ENCODE measurements at places on chromosomes 7 and 10.

- DNase-seq, result no peak
These were observed 19.5 kb upstream of the DLG5 start for GRCh38 chr10:77946084-77946483.

GRCh38 chr7:47179812-47180515, 401.9 kb downstream of the TNS3 start:
- DNase-seq, result peak; percentile 69

GRCh38 chr7:39624442-39624807, 1.1 kb downstream of the RALA start:
- DNase-seq, result peak; percentile 47

GRCh38 chr7:22843681-22844309, 21.1 kb upstream of the TOMM7 start:
- DNase-seq, result no peak

GRCh38 chr7:27115221-27116026, 12.9 kb upstream of the HOXA2 start:
- DNase-seq, result peak; percentile 95

DNA sequence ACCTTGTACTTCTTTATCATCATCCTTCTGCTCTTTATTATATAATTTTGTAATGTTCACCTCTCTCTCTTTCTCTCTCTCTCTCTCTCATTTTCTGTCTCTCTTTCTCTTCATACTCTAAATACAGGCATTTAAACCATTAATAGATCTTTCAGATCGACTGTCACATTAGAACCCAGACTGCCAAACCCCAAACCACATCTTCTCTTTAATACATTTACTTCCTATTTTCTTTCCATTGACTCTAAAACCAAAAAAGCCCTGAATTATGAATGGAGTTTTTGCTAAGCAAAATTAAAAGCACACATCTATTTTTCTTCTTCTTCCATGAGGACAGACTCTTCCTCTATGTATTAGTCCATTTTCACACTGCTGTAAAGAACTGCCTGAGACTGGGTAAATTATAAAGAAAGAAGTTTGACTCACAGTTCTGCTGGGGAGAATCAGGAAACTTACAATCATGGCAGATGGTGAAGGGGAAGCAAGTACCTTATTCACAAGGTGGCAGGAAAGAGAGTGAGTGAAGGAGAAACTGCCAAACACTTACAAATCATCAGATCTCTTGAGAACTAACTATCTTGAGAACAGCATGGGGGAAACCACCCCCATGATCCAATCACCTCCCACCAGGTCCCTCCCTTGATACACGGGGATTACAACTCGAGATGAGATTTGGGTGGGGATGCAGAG, 272.7 kb upstream of the MGMT start:
- no peak for DNase-seq

GRCh38 chr7:80779456-80779855, 139.4 kb downstream of the SEMA3C start:
- DNase-seq, result peak; percentile 61

- DNase-seq, result peak; percentile 41
These were observed 863 bp downstream of the CCNY start for GRCh38 chr10:35336921-35337823.

GRCh38 chr10:46293228-46293627, 6.4 kb downstream of the ANTXRL start:
- DNase-seq, result no peak

DNA sequence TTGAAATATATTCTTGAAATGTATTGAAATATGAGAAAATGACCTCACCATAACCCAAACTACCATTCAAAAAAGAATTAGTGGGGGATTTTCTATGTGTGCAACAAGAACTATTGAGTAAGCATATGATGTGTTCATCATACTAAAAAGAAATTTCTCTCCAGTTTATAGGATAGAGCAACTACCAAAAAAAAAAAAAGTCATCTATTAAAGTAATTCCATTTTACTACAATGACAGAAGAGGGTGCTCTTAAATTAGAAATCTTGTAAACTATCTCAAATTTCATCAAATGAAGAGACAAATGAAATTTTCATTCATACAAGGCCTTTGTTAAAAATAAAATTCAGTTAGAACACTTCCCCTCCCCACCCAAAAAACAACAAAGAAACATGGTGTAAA, 195.4 kb upstream of the PLXDC2 start:
- no peak for DNase-seq

GRCh38 chr10:122561212-122561611, 658 bp downstream of the DMBT1 start:
- peak; percentile 76 for DNase-seq

- peak; percentile 33 for DNase-seq
These were observed 125.1 kb downstream of the ADAM12 start for GRCh38 chr10:126263006-126263676.

DNA sequence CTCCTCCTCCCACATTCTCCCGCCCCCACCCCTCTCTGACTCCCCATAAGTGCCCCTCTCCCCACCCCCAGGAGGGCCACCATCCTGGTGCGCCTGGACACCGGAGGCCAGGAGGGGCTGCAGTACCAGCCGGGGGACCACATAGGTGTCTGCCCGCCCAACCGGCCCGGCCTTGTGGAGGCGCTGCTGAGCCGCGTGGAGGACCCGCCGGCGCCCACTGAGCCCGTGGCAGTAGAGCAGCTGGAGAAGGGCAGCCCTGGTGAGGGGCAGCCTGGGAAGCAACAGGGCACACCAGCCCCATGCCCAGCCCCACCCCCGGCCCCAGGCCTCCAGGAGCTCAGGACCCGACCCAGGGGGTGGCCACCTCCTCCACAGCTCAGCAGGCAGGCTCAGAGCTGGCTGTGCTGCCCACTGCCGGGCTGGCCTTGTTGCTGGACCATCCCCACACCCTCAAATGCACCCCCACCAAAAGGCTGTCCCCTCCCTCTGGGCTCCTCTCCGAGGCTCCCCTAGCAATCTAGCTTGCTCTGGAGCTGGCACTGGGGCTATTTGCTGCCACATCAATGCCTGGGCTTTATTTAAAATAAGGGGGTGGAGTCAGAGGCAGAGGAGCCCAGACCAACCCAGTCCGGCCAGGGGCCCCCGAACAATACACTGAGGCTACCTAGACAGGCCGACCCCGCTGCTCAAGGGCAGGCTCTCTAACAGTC, 14.8 kb downstream of the ATG9B start:
- no peak for DNase-seq

- no peak for DNase-seq
These were observed 227.8 kb downstream of the ARHGAP21 start for GRCh38 chr10:24495666-24496460.

DNA sequence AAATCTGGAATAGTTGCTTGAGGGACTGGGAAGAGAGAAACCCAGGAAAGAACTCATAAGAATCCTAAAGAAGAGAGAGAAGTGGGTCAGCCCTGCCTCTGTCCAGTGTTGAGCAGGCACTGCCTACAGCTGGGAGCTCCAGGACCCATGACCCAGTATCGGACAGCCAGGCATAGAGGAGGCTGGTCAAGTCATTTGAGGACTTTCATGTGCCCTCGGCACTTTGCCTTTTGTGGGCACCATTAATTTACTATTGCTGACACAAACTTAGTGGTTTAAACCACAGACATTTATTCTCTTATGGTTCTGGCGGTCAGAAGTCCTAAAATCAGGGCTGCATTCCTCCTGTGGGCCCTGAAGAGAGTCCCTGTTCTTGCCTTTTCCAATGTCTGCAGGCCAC, 60.3 kb downstream of the CPXM2 start:
- DNase-seq, result no peak

- no peak for DNase-seq
These were observed 76.8 kb upstream of the INSIG1 start for GRCh38 chr7:155220903-155221302.

GRCh38 chr7:106369352-106369751, 84.6 kb upstream of the NAMPT start:
- DNase-seq, result peak; percentile 74

GRCh38 chr10:32446536-32447406, 831 bp downstream of the CCDC7 start:
- DNase-seq, result peak; percentile 25

GRCh38 chr7:17304926-17305325, 6.5 kb downstream of the AHR start:
- DNase-seq, result peak; percentile 94

DNA sequence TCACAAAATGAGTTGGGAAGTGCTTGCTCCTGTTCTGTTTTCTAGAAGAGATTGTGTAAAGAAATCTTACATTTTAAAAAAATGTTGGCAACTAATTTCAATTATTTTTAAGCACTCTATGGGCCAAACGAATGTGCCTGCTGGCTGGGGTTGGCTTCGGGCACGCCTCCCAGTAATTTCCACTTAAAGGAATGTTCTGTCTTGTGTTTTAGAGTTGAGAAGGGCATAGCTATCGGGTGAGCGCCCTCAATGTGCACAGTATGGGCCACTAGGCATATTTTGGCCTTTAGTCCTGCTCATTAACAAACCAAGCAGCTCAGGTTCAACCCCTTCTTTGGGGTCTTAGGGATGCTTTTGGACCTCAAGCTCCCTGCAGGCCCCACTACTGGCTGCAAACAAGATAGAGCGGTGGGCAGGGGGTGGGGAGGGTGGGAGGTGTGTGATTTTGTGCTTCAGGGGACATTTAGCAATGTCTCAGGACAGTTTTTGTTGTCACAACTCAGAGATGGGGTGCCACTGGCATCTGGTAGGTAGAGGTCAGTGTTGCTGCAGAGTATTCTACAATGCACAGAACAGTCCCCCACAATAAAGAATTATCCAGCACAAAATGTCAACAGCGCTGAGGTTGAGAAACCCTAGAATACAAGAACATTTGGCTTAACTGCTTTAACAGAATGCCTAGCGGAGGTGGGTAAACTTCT, 40.7 kb downstream of the TACC2 start:
- no peak for DNase-seq

DNA sequence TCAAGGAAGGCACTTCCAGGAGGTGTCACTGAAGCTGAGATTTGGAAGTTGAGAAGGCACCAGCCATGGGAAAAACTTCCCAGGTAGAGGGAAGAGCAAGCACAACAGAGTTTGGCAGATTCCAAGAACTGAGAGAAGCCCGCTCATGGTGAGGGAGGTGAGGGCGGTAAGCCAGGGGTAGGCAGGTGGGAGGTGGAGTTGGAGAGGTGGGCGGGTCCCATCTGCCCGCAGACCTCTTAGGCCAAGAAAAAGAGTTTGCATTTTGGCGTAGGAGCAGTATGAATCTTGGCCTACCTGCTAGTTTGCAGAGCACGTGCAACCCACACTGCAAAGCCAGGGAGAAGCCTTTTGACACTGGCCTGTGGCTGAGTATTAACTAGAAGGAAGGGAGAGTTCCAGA, 18.8 kb downstream of the FRMPD2 start:
- DNase-seq, result no peak

DNA sequence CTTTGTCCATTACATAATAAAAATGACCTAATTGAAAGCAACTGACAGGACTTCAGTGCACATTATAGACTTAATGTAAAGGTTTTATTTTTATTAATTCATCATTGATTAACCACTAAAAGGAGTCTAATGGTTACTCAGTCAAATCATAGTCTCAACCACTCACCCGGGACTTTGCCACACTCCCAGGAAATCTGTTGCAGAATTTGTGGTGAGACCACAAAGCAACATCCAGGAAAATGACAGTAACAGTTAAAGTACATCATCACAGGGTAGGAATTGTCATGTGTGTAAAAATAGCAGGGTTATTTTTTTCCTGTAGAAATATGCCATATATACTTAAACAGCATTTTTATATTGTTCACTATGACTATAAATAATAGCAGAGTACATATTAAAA, 6.3 kb upstream of the HGF start:
- peak; percentile 36 for DNase-seq

GRCh38 chr7:23377134-23377533, 78.0 kb downstream of the MALSU1 start:
- peak; percentile 58 for DNase-seq

DNA sequence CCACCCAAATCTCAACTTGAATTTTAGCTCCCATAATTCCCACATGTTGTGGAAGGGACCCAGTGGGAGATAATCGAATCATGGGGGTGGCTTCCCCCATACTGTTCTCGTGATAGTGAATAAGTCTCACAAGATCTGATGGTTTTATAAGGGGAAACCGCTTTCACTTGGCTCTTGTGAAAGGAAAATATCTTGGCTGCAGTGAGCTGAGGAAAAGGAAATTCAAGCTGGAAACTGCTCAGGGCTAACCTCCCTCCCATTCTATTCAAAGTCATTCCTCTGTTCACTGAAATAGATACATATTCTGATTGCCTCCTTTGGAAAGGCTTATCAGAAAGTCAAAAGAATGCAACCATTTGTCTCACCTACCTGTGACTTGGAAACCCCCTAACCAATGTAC, 15.8 kb downstream of the CYCS start:
- DNase-seq, result no peak

GRCh38 chr7:121529003-121529402, 132.9 kb upstream of the FAM3C start:
- no peak for DNase-seq

- DNase-seq, result no peak
These were observed 43.3 kb upstream of the SLC26A3 start for GRCh38 chr7:107846324-107846723.

- no peak for DNase-seq
These were observed 394.9 kb upstream of the DPP6 start for GRCh38 chr7:153657182-153657800.

GRCh38 chr7:99004781-99005500, 126.6 kb downstream of the TRRAP start:
- no peak for DNase-seq

- DNase-seq, result no peak
These were observed 717.1 kb downstream of the GRID1 start for GRCh38 chr10:85649461-85649860.

DNA sequence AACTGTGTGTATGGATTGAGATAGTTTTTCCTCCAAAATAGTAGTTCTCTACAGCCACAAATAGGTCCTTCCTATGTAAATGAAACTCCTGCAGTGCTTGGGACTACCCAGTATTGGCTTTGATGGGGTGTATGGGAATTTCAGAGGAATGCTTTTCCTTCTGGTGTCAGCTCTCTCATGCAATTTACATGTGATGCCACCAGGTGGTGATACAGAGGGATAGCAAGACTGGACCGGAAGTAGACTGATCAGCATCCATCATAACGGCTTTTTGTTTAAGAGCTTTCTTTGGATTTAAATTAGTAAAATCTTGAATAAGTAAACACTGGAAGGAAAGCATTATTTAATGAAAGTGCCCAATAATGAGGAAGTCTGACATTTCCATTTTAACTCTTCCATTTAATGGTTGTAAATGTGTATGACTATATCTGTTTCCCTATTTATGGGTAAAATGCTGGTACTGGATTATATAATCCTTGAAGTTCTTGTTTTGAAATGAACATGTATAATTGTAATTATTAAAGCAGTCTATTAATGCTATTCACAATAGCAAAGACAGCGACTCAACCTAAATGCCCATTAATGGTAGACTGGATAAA, 22.7 kb downstream of the DYNC1I1 start:
- peak; percentile 54 for DNase-seq

GRCh38 chr10:97842656-97843280, 6.9 kb upstream of the GOLGA7B start:
- DNase-seq, result no peak

DNA sequence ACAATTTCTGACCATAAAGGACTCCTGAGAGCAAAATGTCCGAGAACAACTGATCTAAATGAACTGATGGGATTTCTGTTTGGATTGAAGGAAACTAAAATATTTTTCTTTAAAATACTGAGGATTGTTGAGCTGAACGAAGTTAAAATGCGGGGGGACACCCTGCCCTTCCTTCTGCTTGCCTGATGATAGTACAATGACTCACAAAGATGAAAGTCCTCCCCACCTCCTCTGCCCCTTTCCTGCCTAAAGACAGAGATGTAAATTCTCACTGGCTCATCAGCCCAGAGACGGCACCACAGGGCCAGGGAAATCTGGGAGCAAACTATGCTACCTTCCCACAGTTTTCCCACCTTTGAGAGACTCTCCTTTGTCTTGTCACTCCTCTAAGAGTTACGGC, 180.6 kb downstream of the PHTF2 start:
- no peak for DNase-seq
